Left renal cortex interstitium (tissue), 4 donors: ENCODE measurements at places on chromosomes 4 and X. TPM values are rescaled to one million over a fixed set of nuclear protein-coding genes. Genes with fewer than 3 reads are reported as not detected.

The ATP5ME gene
- 291 TPM for polyA plus RNA-seq

The DCLK2 gene
- polyA plus RNA-seq = 11.7 TPM

The SYTL4 gene
- 18.6 TPM for polyA plus RNA-seq

The SUPT20HL1 gene
- polyA plus RNA-seq = not detected

The MAGEB2 gene
- polyA plus RNA-seq = not detected

The FAAH2 gene
- polyA plus RNA-seq = 11.7 TPM
